Cortex of kidney (tissue), 1 donor: ENCODE measurements at places on chromosomes 12 and 14.

- DNase-seq = no peak
Measured at GRCh38 chr12:53160000-53160399, 20.5 kb upstream of the ZNF740 start.

GRCh38 chr12:68264857-68265256 lies 11.5 kb upstream of the IL22 start:
- no peak for DNase-seq

DNA sequence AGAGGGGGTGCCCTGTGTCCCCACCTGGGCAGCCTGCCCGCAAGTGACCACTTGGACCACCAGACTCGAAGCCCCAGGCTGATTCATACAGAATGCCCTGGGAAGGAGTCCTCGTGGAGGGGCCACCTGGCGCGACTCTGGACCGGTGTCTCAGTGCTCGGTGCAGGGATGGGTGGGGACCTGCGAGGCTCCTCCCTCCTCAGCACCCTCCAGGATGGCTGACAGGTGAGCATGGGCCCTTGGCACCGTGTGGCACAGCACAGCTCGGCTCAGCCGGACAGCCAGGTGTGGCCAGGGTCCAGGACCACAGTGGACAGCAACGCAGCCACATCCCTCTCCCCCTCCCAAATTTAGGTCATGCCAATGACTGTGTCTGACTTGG lies 44.5 kb downstream of the CCNK start:
- no peak for DNase-seq

DNA sequence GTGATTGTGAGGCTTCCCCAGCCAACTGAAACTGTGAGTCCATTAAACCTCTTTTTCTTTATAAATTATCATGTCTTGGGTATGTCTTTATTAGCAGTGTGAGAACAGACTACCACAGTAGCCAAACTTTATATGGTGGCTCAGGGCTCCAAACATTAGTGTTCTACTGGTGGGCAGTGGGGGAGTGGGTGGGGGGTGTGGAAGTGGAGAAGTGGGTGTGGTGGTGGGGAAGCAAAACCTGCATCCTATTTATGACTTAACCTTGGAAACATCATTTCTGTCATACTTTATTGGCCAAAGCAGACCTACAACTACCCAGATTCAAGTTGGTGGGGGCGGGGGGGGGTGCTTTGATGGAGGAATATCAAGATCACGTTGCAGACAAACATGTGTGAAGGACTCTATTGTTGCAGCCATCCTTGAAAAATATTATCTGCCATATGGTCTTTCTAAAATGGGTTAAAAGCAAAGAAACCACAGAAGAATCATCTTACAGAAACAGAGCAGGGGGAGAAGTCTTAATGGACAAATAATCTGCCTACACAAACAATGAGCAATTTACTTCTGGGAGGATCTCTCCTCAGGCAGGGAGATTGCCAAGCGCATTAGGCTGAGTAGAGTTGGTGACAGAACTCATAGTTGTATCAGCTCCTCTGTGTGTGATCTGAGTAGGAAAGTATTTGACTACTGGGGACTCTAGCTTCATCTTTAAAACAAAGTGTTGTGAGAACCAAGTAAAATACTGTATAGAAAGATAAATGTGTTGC lies 1.4 kb upstream of the PWP1 start:
- DNase-seq = no peak

GRCh38 chr14:93544212-93544611 lies 113.5 kb downstream of the UNC79 start:
- no peak for DNase-seq

GRCh38 chr12:64180951-64181350 lies 41.1 kb downstream of the KICS2 start:
- DNase-seq = no peak

GRCh38 chr14:102908766-102909455 lies 13.6 kb upstream of the AMN start:
- DNase-seq = no peak

DNA sequence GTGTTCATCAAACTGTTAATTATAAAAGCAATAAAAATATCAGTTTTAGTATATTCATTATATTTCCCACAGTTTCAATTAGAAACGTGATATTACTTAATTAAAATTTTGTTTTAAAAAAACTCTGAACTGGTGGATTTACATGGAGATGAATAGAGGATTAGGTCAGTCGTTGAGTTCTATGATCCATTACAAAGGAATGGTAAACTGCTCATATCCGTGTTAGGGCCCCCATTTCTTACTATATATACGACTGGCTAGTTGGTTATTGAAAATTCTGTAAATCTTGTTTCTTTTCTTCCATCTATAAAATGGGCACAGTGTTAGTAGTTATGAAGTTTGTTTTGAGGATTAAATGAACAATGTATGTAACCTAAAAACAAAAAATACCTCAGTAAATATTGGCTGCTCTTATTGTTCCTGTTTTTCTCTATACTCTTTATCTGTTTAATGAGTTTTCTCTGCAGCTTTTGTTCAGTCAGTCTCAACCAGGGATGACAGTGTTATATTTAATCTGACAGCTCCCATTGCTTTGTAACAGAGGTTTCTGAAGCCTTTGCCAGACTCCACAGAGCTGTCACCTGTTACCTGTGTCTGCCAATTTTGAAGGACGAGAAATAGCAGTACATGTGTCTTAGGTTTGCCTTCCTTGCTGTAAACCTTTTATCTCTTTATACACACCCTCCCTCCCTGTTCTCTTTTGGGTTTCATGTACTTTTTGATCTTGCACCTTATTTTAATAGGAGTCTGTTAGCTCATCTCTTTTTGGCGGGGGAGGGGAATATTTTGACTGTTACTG lies 41.5 kb downstream of the FRS2 start:
- no peak for DNase-seq

- DNase-seq = no peak
Measured at GRCh38 chr14:20512177-20512905, 7.0 kb downstream of the RNASE10 start.

- DNase-seq = no peak
Measured at GRCh38 chr12:62808166-62808879, 126.6 kb downstream of the PPM1H start.

GRCh38 chr14:89186856-89187376 lies 230.1 kb downstream of the FOXN3 start:
- no peak for DNase-seq

DNA sequence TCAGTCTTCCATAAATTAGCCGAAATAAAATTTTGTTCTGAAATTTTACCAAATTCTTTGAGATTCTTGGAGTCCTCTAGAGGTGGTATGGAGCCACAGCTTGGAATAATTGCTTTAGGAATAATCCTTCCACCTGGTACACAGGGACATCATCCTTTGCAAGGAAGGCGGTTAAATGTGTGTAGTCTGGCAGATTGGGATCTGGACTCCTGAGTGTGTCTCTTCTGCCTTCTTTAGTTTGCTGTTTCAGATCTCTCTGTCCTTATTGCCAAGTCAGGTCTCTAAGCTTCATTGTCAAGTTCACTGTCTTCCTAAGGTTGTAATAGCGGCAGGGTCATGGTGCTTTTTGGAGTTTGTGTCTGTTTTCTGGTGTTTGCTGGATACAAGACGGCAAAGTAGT lies 393.9 kb upstream of the RGS6 start:
- DNase-seq = no peak

DNA sequence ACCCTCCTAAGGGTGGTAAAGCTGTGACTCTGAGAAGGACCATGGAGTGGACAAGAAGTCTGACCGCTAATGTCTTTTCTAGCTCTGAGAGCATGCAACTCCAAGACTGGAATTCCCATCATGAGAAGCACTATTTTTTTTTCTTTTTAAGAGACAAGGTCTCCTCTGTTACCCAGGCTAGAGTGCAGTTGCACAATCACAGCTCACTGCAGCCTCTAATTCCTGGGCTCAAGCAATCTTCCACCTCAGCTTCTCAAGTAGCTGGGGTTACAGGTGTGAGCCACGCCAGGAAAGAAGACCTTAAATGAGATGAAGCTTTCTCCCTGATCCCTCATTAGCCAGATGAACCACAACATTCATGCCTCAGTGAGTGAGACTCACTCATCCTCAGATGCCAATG lies 19.2 kb downstream of the VDR start:
- no peak for DNase-seq

DNA sequence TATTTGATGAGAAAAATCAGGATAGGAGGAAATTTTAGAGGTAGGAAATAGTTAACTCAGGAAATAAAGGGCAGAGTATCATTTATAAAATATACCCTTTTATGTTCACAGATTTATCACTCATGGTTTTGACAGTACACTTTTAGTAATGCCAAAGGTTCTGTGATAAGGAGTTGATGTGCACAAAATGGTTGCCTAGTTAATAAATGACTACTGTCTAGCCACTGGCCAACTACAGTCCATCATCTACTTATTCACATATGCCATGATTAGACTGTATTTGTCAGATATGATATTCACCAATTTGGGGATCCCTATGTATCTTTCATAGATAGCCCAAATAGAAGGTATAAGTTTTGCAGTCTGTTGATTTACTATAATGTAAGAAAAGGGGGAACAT lies 19.2 kb upstream of the GXYLT1 start:
- DNase-seq = no peak

DNA sequence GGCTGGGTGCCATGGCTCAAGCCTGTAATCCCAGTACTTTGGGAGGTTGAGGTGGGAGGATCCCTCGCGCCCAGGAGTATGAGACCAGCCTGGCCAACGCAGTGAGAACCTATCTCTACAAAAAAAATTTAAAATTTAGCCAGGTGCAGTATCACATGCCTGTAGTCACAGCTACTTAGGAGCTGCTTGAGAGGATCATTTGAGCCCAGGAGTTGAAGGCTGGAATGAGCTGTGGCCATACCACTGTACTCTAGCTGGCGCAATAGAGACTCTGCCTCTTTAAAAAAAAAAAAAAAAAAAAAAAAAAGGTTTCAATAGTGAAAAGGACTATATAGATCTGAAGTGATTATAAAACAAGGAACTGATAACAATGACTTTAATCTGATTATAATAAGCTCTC lies 13.5 kb downstream of the PSMA3 start:
- no peak for DNase-seq

DNA sequence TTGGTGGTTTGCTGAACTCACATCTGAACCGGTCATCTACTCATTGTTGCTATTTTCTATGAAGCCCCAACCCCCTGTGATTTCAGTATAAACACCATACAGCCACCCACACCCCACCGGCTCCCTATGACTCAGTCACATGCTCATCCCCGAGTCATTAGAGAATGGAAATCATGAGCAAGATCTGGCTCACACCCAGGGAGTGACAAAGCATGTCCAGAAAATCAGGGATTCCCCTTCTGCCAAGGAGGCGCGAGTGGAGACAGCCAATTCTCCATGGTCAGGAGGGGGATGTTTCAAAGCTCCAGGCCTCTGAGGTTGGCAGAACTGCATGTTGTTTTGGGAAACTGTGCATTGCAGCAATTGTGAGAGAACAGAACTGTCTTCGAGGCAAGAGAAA lies 657.5 kb upstream of the TBX3 start:
- DNase-seq = no peak

DNA sequence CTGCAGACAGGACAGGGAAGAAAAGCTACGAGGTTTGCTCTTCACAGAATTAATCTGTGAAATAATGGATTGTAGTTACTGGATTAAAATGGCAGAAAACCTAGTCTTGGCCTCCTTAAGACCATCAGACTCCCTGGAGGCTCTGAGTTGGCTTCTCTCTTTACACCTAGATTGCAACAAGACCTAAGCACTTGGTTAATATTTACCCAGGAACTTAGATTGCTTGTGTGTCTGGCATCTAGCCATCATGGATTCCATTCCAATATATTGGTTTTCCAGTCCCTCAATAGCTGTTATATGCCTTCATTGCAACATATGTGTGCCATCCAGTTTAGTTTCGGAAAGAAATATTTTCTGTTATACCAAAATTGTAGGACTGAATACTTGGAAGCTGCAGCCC lies 1.9 kb upstream of the GTF2A1 start:
- no peak for DNase-seq

GRCh38 chr14:65277580-65278270 lies 134.8 kb upstream of the FUT8 start:
- DNase-seq = no peak

- no peak for DNase-seq
Measured at GRCh38 chr12:9027161-9028059, 38.1 kb downstream of the KLRG1 start.

GRCh38 chr12:12788675-12789368 lies 3.4 kb downstream of the APOLD1 start:
- DNase-seq = no peak
